Mammary epithelial cell (primary cell): ENCODE measurements at places on chromosomes 11 and 22. TPM values are rescaled to one million over a fixed set of nuclear protein-coding genes. Genes with fewer than 3 reads are reported as not detected.

GRCh38 chr11:85355921-85356320 is 271.2 kb downstream of the DLG2 start:
- no peak for DNase-seq

- no peak for DNase-seq
These were observed 90.8 kb downstream of the ABTB2 start for GRCh38 chr11:34267013-34267412.

DNA sequence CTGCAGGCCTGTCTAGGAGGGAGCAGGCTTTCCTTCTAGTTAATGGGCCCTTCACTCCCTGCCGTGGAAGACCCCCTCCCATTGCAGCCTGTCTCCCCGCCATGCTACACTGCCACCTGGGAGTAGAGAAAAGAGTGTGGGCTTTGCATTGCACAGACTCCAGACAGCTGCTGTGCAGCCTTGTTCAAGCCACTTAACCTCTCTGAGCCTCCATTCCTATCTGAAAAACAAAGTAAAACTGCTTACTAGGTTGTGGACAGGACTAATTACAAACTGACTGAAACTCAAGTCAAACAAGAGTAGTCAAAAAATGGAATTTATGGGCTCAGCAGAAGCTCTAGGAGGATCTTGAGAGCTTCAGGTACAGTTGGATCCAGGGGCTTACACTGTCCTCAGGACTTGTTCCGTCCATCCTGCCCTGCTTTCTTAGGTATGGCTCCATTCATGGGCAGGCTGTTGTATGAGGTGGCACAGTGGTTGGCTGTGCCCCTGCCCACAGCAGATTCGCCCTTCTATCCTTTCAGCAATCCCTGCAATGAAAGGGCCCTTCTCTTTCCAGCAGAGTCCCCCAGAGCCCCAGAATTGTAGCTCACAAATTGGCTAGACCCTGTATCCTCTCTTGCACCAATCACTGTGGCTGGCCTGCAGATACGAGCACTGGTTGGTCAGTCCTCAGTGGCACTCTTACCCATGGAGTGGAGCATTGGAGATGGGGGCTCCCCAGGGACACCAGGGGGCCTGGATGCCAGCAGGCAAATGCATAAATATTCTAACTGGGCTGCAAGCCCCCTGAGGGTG is 19.6 kb downstream of the PRDM11 start:
- no peak for DNase-seq

- no peak for DNase-seq
These were observed 39.6 kb upstream of the HORMAD2 start for GRCh38 chr22:30040499-30041260.

- no peak for DNase-seq
These were observed 2.9 kb downstream of the DGCR6L start for GRCh38 chr22:20316844-20317401.

- DNase-seq: no peak
These were observed 113.6 kb upstream of the ANO5 start for GRCh38 chr11:22079133-22079872.

GRCh38 chr11:88277349-88277915 is 60.1 kb downstream of the CTSC start:
- DNase-seq: no peak

Gene LINC01488
- polyA plus RNA-seq: not detected

DNA sequence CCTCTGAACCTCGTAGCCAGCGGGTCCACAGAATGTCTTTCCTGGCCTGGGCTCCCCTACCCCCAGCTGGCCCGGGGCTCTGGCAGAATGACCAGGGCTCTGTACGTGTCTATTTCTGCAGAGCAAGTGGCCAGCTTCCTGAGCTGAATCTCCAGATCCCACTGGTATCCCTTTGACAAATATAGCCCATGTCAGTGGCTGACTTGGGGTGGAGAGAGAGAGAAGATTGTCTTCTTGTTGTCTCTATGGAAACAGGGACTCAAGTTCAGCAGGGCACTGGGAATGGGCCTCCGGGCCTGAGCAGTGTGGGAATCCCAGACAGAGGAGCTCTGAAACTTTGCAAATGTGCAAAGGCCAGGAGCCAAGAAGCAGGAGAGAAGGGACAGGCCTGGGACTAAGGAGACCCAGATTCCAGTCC is 33.9 kb downstream of the ANO1 start:
- DNase-seq: no peak

DNA sequence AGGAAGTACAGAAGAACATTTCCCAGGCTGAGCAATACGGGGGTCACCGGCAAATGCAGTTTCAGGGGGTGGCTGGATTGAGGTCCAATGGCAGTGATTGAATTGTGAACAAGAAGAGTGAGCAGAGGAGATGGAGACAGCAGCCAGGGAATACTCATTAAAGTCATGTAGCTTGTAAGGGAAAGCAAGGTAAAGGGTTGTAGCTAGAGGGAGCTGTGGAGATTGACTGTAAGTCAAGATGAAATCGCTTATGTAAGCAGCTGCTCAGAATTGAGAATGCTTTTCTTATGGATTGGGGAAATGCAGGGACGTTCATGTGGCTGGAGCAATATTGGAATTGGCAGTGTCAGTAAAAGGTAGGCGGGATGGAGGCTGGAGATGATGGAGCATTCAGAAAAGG is 111.4 kb upstream of the TBCEL start:
- peak; percentile 21 for DNase-seq

Gene NCAM1
- polyA plus RNA-seq: 0.05 TPM

- DNase-seq: no peak
These were observed 374.8 kb downstream of the MIAT start for GRCh38 chr22:27032091-27032761.

- peak; percentile 76 for DNase-seq
These were observed 17.5 kb downstream of the CDC45 start for GRCh38 chr22:19497245-19497644.

GRCh38 chr11:133815636-133816035 is 29.7 kb downstream of the SPATA19 start:
- no peak for DNase-seq

Gene NAT10
- 42.2 TPM for polyA plus RNA-seq

Gene TMEM121B
- 0.05 TPM for polyA plus RNA-seq
